Central memory CD8-positive, alpha-beta T cell (primary cell): ENCODE measurements at places on chromosomes 7 and 10.
A peak's percentile ranks its signal among the peaks of the same experiment; 100 is the strongest.

DNA sequence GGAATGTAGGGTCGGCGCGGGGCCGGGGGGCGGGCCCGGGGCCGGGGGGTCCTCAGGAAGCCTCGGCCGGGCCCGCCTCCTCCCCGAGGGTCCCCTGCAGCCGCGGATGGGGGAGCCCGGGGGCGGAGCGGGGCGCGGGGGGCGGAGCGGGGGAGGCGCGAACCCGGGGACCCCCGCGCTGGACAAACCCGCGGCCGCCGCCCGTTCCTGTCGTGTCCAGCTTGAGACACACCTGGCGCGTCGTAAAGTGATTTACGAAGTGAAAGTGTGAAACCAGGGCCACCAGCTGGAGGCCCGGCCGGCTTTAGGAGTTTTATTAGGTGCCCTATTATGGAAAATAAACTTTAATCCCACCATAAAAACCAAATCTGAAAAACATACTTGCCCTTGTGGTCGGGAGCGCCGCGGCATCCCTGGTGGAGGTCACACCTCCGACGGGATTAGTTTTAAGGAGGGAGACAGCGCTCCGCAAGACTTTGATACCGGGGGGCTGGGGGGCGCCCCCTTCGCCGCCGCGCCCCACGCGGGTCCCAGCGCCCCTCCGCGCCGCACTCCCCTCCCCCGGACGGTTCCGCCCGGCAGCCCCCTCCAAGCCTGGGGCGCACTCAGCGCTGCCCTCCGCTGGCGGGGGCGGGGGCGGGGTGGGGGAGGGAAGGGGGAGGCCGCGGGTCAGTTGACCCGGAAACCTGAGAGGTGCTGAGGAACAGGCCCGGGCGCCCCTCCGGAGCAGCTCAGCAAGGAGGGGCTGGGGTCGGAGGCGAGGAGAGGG, 10.3 kb downstream of the MNX1 start:
- peaks cover 8% of the 10 kb centered on the region for H3K36me3 ChIP-seq
- H3K4me3 ChIP-seq: peak overlapping the region; percentile 60
- H3K27me3 ChIP-seq: peaks cover 95% of the 10 kb centered on the region
- peaks cover 14% of the 10 kb centered on the region for H3K4me1 ChIP-seq
- DNase-seq: no peak
- H3K27ac ChIP-seq: no peak overlapping the region

- no peaks in the 10 kb centered on the region for H3K27me3 ChIP-seq
- no peaks in the 10 kb centered on the region for H3K4me1 ChIP-seq
- H3K4me3 ChIP-seq: no peak overlapping the region
- DNase-seq: no peak
Measured at GRCh38 chr10:72449941-72450441, 95.3 kb upstream of the DNAJB12 start.

GRCh38 chr7:22430457-22430856, 69.5 kb downstream of the STEAP1B start:
- no peak for DNase-seq
- H3K4me3 ChIP-seq: no peak overlapping the region
- H3K27ac ChIP-seq: no peak overlapping the region
- H3K36me3 ChIP-seq: no peaks in the 10 kb centered on the region
- H3K4me1 ChIP-seq: no peaks in the 10 kb centered on the region
- H3K27me3 ChIP-seq: no peaks in the 10 kb centered on the region

- peaks cover 23% of the 10 kb centered on the region for H3K4me1 ChIP-seq
- no peaks in the 10 kb centered on the region for H3K27me3 ChIP-seq
- peak overlapping the region; percentile 37 for H3K27ac ChIP-seq
- peaks cover 5% of the 10 kb centered on the region for H3K36me3 ChIP-seq
- no peak for DNase-seq
- no peak overlapping the region for H3K4me3 ChIP-seq
Measured at GRCh38 chr7:101859411-101860106, 42.1 kb downstream of the CUX1 start.

DNA sequence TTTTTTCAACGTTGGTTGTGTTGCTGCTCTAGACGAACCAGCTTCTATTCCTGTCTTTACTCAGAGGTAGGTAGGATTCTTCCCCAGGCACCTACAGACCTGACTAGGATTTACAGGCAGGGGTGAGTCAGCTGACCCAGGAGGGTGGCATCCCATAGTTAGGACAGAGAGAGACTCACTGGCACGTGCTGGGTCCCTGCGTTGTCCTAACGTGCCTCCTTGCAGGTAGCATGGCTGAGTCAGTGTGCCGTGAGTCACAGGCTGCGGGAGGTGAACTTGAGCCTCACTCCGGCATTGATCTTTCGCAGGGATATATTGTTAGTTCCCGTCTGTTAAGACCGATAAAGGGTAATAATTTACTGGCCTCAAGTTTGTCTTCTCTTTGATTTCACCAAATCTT, 96.5 kb downstream of the PFKFB3 start:
- no peaks in the 10 kb centered on the region for H3K27me3 ChIP-seq
- no peaks in the 10 kb centered on the region for H3K36me3 ChIP-seq
- no peak for DNase-seq

DNA sequence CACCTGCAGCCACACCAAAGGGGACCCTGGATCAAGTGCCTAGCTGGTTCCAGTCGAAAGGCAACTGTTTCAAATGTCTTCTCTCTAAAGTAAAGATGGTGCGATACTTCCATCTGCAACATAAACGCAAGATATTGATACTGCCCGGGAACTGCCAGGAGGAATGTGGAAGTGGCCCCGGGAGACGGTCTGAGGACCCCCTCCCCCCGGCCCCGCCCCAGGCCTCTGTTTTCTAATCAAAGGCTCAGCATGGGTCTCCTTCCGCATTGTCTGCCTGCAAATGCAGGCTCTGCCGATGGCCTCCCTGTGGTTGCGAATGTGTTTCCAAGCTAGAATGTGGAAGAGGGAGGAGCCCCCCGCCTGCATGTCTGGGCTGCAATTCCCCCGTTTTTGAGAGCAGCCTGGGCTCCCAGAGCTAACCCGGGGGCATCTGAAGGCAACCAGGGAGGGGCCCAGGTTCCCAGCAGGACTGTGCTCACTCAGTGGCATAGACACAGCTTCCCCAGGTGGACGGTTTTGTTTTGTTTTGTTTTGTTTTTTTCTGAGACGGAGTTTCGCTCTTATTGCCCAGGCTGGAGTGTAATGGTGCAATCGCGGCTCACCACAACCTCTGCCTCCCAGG, 223.9 kb upstream of the PPP2R2D start:
- no peaks in the 10 kb centered on the region for H3K36me3 ChIP-seq
- no peak overlapping the region for H3K27ac ChIP-seq
- DNase-seq: no peak
- no peaks in the 10 kb centered on the region for H3K4me1 ChIP-seq
- H3K27me3 ChIP-seq: no peaks in the 10 kb centered on the region
- no peak overlapping the region for H3K4me3 ChIP-seq

DNA sequence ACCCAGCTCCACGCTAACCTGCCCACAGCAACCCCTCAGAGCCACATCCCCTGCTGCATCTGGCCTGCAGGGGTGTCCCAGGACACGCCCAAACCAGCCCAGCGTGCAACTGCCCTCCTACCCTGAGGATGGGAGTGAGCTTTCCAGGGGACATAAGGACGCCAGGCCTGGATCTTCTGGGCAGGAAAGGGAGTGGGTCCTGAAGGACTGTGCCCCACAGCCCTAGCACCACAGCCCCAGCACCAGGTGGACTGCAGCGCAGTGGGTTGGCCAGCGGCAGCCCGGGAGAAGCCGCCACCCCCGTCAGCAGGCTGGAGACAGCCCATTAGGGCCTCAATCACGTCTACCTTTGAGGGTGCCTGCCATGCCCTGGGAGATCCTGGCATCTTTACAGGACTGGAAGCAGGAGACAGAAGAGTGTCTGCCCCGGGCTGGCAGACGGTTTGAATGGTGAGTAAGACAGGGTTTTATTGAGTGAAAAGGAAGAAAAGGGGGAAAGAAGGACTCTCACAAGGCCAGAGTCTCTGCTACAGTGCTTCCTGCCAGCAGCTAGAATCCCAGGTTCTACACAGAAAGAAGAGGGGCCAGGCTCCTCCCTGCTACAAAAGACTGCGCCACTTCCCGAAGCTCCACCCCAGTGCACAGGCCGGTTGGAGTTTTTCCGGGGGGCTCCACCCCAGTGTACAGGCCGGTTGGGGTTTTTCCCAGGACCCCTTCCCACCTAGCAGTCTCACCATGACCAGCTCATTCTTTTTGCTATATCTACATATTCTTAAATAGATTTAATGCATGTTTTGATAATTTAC, 69.8 kb upstream of the KCTD7 start:
- no peaks in the 10 kb centered on the region for H3K4me1 ChIP-seq
- DNase-seq: no peak
- H3K27ac ChIP-seq: peak overlapping the region; percentile 70
- H3K36me3 ChIP-seq: peaks cover 26% of the 10 kb centered on the region
- H3K27me3 ChIP-seq: no peaks in the 10 kb centered on the region
- H3K4me3 ChIP-seq: no peak overlapping the region

DNA sequence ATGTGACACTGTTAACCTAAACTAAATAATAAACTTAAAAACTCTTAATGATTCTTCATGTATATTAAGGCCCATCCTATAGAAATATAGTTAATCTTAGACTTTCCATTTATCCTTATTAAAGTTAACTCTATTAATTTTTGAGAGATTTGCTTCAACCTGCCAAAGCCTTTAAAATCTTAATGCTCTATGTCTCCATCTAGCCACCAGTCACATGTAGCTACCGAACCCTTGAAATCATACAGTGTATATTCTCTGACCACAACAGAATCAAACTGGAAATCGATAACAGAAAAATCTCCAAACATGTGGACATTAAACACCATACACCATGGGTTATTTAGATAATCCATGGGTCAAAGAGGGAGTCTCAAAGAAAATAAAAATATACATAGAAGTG, 51.9 kb downstream of the ASZ1 start:
- no peaks in the 10 kb centered on the region for H3K4me1 ChIP-seq
- H3K4me3 ChIP-seq: no peak overlapping the region
- H3K27ac ChIP-seq: no peak overlapping the region
- H3K36me3 ChIP-seq: no peaks in the 10 kb centered on the region
- DNase-seq: no peak

DNA sequence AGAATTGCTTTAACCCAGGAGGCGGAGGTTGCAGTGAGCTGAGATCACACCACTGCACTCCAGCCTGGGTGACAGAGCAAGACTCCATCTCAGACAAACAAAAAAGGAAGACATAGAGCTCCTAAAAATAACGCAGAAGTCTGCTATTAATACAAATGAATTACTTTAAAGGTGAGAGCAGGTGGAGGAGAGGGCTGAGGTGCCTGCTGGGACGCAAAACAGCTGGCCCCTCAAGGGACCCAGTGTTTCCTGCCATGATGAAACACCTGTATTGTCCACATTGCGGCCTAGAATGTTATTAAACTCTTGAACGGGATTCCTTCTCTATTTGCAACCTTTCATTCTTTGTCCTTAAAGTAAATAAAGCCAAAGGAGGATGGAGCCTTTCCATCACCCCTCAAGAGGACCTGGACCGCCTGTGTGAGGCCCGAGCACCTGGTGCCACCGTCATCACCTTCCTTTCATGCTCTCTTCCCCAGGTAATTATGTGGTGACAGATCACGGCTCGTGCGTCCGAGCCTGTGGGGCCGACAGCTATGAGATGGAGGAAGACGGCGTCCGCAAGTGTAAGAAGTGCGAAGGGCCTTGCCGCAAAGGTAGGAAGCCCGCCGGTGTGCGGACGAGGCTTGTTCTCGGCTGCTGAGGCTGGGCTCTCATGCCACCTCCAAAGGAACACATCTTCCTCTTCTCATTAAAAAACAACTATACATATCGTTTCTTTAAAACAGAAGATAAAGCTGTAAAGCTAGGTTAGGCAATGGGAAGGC, 136.7 kb downstream of the EGFR start:
- H3K27me3 ChIP-seq: peaks cover 80% of the 10 kb centered on the region
- H3K4me1 ChIP-seq: no peaks in the 10 kb centered on the region
- no peak overlapping the region for H3K27ac ChIP-seq
- H3K36me3 ChIP-seq: no peaks in the 10 kb centered on the region
- no peak overlapping the region for H3K4me3 ChIP-seq

- no peaks in the 10 kb centered on the region for H3K36me3 ChIP-seq
- peaks cover 6% of the 10 kb centered on the region for H3K4me1 ChIP-seq
- H3K4me3 ChIP-seq: no peak overlapping the region
- no peak overlapping the region for H3K27ac ChIP-seq
- peaks cover 10% of the 10 kb centered on the region for H3K27me3 ChIP-seq
- no peak for DNase-seq
Measured at GRCh38 chr10:95188593-95188992, 5.4 kb upstream of the ACSM6 start.

DNA sequence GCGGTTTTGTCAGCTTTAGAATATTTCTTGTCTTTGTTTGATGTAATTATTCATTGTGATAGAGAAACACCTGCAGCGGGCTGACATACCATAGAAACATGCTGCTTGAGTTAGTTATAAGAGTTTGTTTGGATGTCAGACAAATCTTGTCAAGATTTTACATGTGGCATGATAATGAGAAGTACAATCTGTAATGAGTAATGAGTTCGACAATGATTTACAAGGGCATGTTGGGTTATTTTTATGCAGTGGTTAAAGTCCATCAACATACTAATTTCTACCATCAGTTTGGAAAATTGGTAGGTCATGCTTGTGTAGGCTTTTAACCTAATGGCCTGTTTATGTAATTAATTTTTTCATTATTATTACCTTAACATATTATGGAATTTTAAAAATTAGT, 31.3 kb downstream of the FZD1 start:
- DNase-seq: no peak
- H3K4me3 ChIP-seq: no peak overlapping the region
- no peaks in the 10 kb centered on the region for H3K36me3 ChIP-seq
- no peaks in the 10 kb centered on the region for H3K4me1 ChIP-seq
- H3K27me3 ChIP-seq: no peaks in the 10 kb centered on the region
